ENCODE measurements at places on chromosomes 2 and 18.

DNA sequence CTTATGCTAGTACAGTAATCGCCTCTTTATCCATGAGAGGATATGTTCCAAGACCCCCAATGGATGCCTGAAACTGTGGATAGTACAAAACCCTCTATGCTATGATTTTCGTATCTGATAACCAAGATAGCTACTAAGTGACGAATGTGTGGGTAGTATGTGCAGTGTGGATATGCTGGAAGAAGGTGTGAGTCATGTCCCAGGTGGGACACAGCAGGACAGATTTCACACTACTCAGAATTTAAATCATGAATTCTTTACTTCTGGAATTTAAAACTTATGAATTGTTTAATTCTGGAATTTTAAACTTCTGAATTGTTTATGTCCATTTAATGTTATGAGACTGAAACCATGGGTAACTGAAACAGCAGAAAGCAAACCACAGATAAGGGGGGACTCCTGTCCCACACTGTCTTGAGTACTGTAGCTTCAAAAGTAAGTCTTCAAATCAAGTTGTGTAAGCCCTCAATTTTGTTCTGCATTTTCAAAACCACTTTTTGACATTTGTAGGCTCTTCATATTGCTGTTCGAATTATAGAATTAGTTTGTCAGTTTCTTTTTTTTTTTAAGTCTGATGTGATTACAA, 116.0 kb downstream of the LTBP1 start:
- DNase-seq, result no peak

DNA sequence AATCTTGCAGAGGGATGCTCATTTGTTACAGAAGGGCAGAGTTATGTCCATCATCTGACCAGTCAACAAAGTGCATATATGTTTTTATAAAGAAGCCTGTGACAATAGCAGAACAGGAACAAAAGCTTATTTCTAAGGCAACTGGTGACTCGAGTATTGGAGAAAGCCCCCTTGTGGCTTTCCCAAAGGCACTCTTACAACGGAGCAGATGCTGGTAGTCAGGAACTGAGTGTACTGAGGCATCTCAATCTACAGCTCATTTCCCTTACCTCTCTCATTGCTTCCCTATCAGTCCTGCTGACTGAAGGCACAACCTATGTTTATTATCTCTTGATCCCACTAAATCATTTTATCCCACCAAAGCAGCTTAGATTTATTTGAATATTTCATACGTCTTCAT, 557.1 kb upstream of the CHAC2 start:
- no peak for DNase-seq

- peak; percentile 66 for DNase-seq
These were observed 6.7 kb upstream of the ACAA2 start for GRCh38 chr18:49819823-49820671.

DNA sequence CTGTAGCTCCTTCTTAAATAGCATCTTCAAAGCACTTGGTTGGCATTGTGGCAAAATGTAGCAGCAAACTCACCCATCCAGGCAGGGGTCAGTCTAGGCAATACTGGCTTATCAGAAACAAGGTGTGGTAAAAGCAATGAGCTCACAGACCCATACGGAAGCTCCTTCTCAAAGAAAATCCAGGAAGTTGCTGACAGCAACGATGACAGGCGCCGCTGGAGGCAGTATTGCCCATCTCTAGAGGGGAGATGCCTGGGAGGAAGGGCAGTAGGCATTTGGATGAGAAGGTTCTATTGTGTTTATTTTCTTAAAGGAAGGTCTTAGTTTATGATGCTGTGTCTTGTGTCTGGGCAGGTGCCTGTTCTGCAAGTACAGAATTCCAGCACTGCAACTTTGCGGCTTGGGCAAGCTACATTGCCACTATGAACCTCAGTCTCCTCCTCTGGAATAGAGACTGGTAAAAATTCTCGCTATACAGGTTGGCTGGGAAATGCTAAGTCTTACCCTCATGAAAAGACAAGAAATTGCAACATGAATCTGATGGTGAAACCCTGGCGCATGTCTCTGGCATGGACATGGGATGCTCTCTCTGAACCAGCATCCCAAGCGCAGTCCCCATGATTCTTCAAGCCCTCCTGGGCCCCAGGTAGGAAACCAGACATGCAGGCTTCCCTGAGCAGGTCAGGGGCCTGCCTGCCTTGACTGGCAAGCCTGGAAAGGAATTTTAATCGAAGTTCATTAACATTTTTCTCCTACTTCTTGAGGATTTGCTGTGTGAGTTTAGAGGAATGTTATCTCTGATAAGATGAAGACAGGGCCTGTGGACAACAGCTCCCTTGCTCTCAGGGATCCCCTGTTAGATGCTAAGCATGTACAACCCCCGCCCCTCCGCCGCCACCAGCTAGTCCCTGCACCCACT, 156.0 kb downstream of the TFCP2L1 start:
- no peak for DNase-seq

DNA sequence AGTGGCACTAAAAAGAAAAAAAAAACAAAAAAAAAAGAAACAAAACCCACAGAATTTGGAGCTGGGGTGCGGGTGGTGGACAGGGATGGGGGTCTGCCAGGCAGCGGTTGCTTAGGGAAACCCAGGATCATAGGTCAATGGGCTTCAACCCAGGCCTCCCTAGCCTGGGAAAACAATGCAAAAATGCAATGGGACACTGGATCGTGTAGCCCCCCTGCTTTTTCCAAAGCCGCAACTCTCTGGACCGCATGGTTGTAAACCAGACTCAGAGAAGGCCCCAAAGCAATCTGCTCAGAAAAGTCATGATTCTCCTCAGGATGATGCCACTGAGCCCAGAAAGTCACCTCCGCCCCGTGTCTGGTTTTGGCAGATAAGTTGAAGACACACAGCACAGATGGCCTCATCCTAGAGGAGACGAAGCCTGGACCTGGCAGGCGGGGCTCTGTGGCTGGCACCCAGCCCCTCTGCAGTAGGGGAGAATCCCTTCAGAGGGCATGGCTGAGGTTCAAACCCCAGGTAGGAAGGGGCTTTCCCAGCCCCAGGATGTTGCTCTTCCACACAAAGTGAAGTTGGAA, 5.1 kb downstream of the DLX2 start:
- no peak for DNase-seq

GRCh38 chr18:55910296-55910695, 322.3 kb upstream of the TCF4 start:
- DNase-seq, result no peak

DNA sequence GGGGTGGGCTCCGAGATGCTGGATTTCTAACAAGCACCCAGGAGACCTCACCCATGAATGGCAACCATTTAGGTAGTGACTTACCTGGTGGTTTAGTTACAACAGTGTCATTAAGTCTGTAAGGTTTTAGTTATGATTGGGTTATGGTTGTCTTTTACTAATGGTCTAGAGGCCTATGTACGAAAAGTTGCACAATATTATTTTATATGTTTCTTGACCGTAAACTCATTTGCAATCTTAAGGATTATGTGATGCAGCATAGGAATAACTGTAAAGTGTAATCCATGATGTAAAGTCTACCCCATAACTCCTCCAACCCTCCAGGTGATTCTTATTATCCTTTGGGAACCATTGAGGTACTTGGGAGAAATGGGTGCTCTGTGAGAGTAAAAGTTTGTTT, 155.4 kb upstream of the ZEB2 start:
- DNase-seq, result no peak

GRCh38 chr2:195596840-195597239, 60.2 kb upstream of the SLC39A10 start:
- no peak for DNase-seq

DNA sequence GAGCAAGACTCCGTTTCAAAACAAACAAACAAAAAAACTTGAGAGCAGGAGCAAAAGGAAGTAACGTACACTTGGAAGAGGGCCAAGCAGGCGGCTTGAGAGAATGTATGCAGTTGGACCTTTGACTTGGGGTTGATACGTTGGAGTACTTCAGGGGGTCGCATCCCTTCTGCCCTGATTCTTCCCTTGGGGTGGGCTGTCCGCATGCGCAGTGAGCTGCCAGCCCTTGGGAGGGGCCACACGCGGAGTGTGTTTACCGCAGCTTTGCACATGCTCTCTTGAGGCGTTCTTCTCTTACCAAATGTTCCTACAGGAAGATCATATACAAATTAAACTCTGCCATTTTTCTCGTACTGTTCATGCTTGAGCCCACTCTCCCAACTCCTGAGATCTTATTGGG, 38.1 kb upstream of the SOCS6 start:
- no peak for DNase-seq

- DNase-seq, result no peak
These were observed 107.7 kb upstream of the RAB27B start for GRCh38 chr18:54720620-54721019.

GRCh38 chr2:191846515-191847476, at the start of gene CAVIN2:
CAVIN2 (minus strand) TSS chr2:191847088; CDS start chr2:191846925, 163 bp downstream.
- no peak for DNase-seq

DNA sequence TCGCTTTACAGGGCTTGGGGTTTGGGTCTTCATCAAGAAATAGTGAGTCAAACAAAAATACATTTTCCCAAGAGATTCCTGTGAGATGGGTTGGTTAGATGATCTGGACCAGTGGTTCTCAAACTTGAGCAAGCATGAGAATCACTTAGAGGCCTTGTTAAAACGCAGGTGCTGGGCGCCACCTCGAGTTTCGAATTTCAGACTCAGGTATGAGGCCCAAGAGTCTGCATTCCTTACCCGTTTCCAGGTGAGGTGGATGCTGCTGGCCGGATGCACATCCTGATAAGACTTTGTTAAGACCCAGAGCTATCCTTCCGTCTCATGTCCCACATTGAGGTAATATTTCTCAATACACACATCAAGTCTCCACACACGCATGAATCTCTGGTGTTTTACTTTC, 707.8 kb upstream of the SALL3 start:
- no peak for DNase-seq

GRCh38 chr2:102253753-102254150, 57.6 kb upstream of the IL1RL1 start:
- DNase-seq, result no peak

DNA sequence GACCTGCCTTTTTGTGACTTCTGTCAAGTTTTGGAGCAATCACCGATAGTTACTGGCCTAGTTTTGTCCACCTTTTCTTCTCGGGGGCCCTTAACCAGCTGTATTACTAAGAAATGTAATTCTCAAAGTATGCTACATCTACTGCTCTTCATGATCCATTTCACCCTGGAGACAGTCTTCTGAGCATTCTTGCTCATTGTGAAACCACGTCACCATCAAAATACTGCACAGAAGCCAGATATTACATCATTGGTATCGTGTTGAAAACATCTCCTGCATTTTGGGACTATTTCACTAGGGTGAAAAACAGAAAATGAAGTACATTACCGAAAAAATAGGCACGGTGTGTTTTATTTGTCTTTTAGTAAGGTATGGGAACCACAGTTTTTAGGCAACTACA, 11.7 kb downstream of the LYPD6B start:
- DNase-seq, result no peak

- no peak for DNase-seq
These were observed 129.9 kb downstream of the MTX2 start for GRCh38 chr2:176399074-176399598.

- no peak for DNase-seq
These were observed 21.6 kb downstream of the ZSWIM2 start for GRCh38 chr2:186827411-186827810.

GRCh38 chr18:77207540-77207939, 42.1 kb upstream of the GALR1 start:
- peak; percentile 70 for DNase-seq

DNA sequence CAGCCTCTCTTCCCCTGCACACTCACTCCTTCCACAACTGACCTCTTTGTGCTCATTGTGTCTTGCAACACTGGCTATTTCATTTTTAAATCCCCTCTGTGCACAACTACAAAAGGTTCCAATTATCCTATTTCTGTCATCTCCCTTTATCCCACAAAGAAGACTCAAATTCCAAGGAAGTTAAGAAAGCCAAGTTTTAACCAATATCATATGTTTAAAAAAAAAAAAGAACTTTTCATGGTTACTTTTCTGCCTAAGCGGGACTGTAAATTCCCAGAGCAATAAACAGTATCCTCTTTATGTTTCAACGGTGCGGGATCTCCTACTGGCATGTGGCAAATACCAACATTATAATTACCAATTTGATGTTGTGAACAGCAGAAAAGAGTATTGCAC, 83.8 kb downstream of the DOCK10 start:
- no peak for DNase-seq

DNA sequence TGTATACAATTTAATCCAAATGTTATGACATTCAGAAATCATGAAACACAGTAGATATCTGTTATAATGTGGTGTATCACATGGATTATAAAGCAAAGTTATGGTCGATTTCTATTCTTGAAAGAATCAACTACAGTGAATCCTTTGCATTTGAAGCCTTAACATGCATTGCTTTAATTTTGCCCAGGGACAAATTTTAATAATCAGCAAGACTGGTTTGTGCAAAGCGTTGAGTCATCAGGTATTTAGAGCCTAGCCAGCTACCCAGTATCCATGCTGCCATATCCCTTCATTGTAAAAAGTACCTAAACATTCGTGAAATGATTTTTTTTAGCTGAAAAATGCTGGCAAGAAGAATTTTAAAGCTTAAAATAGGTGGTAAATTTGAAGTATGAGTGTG, 8.9 kb upstream of the SPDYA start:
- no peak for DNase-seq

DNA sequence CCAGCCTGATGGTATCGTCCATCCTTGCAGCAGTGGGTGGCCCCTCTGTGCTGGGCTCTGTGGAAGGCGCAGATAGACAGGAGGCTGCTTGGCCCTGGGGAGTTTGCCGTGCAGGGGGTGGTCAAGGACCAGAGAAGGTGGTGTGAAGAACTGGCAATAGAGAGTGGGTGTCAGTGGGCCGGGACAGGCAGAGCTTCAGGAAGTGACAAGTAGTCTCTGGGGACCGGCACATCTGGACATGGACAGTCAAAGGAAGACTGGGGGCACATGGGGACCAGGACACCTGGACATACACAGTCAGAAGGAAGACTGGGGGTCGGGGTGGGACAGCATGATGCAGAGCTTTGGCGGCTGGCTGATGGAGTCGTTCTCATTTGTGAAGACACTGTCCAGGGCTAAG, 335.9 kb downstream of the AGAP1 start:
- DNase-seq, result no peak

- no peak for DNase-seq
These were observed 26.0 kb downstream of the SH3YL1 start for GRCh38 chr2:237878-238277.

DNA sequence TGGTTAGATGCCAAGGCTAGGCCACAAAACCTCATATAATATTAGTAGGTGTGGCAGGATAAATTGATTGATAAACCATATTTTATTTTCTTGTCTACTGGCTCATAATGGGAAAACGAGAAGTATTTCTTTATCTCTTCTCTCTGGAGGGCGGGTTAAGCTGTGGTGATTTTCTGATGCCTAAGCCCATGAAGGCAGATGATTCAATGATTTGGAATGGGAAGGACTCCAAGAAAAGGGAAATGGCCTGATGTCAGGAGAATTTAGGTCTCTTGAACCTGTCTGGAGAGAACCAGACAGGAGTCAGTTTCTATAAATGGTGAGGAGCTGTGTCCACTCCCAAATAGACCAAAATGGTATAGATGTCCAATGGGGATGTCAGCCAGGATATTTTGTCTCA, 18.7 kb upstream of the MAP4K3 start:
- no peak for DNase-seq
